ENCODE measurements at places on chromosomes 6 and 20.

DNA sequence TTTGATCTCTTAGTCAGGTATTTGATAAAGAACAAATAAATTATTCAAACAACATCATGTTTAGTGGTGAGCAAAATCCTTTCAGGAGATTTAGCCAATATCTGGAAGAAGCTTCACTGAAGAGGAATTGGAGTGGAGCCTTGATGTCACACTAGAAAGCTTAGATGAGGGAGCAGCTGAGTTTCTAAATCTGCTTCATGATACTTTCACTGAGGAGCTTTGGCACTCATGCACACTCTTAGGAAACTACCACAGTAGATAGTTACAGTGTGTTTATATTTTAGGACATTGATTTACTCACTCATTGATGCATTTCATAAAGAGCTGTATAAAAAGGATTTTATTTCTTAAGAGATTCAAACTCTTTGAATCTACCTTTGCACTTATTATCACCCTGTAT, 366.2 kb upstream of the BTBD3 start:
- no peak for DNase-seq

GRCh38 chr6:113647143-113647889, 209.8 kb upstream of the MARCKS start:
- no peak for DNase-seq

GRCh38 chr6:25064006-25064405, 128.2 kb upstream of the RIPOR2 start:
- no peak for DNase-seq

- no peak for DNase-seq
Observed at GRCh38 chr6:515267-515666, 123.7 kb downstream of the IRF4 start.

- DNase-seq, result no peak
Observed at GRCh38 chr6:26421259-26422144, 18.8 kb upstream of the BTN3A3 start.

DNA sequence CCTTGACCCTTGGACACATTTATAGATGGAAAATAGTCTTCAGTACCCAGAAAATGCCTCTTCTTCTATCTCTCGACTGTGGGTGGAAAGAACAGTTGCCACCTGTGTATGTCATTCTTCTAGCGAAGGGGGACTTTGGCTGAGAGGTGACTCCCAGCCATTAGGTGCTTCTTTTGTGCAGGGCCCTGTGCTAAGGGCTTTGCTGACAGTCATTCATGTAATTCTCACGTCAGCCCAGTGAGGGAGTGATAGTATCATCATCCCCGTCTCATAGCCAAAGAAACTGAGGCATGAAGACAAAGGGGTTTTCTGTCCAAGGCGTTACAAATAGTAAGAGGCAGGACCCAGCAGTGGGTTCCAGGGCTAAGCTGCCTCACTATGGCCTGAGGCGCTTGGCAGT, 160.8 kb downstream of the SCML4 start:
- no peak for DNase-seq

GRCh38 chr6:18495236-18495635, 108.1 kb downstream of the RNF144B start:
- DNase-seq, result no peak

DNA sequence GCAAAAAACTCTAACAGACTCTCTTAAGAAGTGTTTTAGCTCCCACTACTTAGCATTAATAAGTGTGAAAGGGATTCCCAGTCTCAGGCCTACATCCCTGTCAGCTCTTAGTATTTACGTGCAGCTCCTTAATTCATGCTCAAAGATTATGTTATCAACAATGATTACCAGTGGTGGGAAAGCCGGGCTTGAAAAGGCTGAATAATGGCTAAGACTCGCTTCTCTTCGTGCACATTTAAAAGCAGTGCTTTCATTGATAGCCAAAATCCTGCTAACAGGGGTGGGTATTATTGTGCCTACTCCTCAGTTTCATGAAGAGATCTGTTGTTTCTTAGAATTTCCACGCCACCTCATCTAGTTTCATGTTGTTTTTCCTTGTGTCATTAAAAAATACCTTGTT, 518.8 kb downstream of the GRIK2 start:
- no peak for DNase-seq

DNA sequence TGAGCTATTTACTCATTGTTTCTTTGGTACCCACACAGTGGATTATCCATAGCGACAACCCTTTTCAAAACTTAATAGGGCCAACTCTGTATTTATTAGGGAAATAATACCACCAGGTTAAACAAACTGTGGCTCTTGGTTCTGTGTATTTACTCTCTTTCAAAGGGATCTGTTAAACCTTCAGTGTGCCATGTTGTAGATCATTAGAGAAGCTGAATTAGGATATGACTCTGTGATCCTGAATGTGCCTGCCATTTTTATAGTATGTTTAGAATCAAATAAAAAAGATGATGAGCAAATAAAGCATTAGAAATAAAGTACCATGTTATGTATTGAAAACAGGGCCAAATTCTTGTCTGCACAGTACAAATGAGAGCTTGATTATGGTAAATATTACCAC, 25.0 kb upstream of the SLC35D3 start:
- DNase-seq, result no peak

- DNase-seq, result no peak
Observed at GRCh38 chr20:56827763-56828162, 198.7 kb downstream of the TFAP2C start.

DNA sequence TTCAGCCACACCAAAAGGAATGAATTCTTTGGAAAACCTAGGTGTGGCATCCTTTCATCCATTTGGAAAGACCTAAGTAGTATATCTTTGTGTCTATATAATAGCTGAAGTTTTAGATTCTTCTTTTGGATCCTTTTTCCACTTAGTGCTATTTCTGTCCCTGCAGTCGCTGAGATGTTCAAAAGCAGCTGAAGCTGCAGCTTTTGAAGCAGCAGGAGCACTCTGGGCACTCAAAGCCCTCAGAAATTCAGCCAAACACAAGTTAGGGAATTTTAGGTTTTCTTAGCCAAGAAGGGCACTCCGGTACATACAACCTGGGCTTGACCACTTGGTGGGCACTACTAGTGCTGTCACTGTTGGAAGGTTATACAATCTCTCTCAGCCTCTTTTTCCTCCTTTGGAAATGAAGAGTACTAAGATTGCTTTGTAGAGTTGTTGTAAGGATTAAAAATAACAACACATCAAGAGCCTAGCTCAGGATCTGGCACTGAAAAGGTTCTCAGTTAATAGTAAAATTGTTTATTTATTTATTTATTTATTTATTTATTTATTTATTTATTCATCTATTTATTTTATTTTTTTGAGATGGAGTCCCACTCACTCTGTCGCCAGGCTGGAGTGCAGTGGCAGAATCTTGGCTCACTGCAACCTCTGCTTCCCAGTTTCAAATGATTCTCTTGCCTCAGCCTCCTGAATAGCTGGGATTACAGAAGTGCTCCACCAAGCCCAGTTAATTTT, 71.9 kb upstream of the SLC22A16 start:
- DNase-seq, result no peak

GRCh38 chr6:105997482-105997881, 88.7 kb upstream of the PRDM1 start:
- DNase-seq, result no peak

DNA sequence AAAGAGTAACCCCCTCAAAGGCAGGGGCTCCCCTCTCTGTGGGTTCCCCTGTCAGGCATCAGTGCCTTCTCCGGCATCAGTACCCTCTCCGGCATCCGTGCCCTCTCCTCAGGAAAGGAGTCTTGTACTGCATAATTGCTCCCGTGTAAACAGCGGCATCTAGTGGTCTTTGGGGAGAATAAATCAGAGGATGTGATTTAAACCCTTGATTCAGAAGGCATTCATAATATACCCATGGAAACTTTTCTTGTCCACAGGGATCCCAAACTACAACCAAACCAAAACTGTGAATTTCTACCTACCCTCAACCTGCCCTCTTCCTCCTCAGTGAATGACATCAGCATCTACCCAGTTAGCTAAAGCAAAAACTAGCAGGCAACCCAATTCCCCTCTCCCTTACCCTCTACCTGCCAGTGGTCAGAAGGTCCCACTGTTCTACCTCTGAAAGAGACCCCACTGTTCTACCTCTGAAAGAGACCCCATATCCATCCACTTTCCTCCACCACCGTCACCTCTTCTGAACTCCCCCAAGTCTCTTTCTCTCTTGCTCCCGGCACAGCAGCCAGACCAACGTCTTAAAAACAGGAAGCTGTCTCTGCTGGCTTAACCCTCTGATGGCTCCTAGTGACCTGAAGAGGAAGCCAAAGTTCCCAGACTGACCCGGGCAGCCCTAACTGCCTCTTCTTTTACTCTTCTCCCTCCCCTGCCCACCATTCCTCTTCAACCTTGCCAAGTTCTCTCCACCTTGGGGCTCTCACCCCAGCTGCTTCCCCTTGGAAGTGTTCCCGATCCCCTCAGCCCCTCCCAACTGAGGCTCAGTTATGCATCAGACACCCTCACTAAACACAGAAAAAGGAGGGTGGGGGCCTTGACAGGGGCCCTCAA, 27.2 kb downstream of the UBE2V1 start:
- no peak for DNase-seq

DNA sequence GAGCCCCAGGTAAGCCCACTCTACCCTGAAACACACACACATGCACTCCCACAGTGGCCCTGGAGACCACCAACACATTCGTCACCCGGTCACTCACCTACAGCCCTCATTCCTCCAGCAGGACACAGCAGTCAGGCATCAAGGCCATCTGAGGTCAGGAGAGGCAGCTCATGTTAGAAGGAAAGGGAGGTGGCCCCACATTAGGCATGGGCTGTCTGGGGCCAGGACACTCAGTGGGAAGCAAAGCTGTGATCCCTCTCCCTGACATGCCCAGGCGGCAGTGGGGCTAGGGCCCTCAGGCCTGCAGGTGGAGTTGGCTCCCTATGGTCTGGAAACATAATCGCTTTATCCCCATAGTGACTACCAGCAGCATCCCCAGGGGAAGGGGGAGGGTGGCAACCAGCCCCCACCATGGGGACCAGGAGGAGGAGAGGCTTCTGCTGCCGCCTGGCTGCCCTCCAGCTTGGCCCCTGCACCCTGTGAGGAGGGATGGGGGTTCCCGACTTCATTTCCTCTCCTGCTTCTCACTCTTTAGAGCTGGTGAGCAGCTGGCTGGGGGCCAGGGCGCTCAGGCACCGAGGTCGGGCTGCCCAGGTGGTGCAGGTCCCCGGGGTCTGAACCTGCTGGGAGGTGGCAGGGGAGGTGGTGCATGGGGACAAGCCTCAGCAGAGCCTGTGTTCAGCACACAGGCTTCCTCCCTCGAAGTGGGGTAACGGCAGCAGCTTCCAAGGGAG, 76.6 kb upstream of the CST7 start:
- no peak for DNase-seq

- no peak for DNase-seq
Observed at GRCh38 chr6:160238761-160239751, 19.6 kb downstream of the SLC22A2 start.

DNA sequence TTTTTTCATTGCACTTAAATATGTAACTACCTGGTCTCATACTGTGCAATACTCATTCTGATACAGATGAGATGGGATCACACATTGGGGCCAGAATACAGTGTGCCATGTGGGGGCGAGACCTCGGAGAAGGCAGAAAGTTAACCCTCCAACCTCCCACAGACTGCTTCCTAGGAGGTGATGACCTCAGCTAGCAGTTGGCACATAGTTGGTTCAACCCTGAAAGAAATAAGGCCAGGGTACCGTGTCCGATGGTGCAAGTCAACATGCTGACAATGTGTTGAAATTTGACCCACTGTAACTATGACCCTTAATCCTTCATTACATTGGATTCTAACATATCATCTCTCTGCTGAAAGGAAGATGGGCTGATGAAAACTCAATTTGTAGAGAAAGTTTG, 61.9 kb downstream of the GJA10 start:
- no peak for DNase-seq

DNA sequence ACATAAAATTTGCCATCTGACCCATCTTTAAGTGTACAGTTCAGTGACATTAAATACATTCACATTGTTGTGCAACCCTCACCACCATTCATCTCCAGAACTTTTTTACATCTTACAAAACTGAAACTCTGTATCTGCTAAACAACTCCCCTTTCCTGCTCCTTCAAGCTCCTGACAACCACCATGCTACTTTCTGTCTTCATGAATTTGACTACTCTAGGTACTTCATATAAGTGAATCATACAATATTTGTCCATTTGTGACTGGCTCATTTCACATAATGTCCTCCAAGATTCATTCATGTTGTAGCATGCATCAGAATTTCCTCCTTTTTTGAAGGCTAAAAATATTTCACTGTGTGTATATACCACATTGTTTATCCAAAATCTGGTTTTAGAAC, 86.9 kb upstream of the SMLR1 start:
- DNase-seq, result no peak

- no peak for DNase-seq
Observed at GRCh38 chr6:46642928-46643751, 9.5 kb downstream of the CYP39A1 start.

DNA sequence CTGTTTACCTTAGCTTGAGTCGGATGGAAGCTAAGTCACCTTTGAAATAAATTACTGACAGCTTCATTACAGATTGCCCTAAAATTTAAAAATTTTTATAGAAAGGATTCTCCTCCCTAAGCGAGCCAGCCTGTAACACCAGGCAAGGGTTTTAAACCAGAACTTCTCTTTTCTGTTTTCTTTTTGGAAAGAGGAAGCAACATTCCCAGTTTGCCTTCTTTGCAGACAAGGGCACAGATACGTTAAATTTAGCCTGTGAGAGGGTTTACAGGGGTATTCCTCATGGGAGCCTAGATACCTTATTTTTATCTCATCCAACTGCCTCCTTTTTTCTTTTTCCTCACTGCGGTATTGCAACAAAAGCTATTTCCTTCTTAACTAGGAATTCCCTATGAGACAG, 45.0 kb downstream of the GNAS start:
- DNase-seq, result no peak

Measured in stimulated activated CD8-positive, alpha-beta memory T cell treated with anti-CD3 and anti-CD28 coated beads, Interleukin-2, amount 100 ng/mL, for 1 hour (primary cell).